HFFc6 (cell line): ENCODE measurements at places on chromosomes 13 and 19. TPM values are rescaled to one million over a fixed set of nuclear protein-coding genes. Genes with fewer than 3 reads are reported as not detected.

The FGF21 gene
- total RNA-seq = not detected in 3 replicates

- DNase-seq = no peak
Measured at GRCh38 chr13:99960663-99961311, 10.8 kb downstream of the ZIC5 start.

- peak; percentile 54 for DNase-seq
Measured at GRCh38 chr19:8592231-8593009, 15.2 kb upstream of the MYO1F start.

DNA sequence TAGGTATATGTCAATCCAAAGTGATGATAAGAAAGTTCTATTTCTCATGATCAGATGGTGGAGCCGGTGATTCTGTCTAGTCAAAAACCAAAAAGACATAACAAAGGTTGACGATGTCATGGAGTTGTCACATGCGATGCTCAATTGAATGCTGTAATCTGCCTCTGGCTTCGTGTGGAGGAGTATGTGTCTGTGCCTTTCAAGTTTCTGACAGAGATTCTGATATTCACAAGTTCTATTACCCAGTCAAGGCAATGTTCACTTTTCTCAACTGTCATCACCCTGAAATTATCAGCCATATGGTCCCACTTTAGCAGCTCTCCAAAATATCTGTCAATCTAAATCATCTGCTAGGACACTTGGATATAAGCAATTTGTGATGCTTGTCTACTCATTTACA, 367.6 kb upstream of the PRR20A start:
- no peak for DNase-seq

GRCh38 chr13:49740870-49741269, 49.6 kb upstream of the EBPL start:
- no peak for DNase-seq
